ELR (cell line): ENCODE measurements at places on chromosomes 3 and 15.

DNA sequence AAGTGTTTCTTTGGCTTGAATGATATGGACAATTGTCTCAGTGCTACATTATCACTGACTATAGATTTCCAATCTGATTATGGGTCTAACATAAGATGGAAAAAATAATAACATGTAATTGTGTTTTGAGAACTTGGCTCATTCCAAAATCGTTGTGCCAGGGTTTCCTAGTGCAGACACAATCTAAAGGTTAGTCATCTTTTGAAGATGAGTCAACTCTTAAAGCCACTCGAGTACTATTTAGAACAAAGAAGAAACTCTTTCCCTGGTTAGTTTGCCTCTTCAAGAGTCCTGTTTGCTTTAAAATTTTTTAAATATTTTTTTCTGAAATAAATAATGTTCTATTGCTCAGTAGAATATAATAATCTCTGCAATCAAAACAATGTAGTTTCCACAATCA is 301.0 kb downstream of the CADM2 start:
- no peak for DNase-seq

DNA sequence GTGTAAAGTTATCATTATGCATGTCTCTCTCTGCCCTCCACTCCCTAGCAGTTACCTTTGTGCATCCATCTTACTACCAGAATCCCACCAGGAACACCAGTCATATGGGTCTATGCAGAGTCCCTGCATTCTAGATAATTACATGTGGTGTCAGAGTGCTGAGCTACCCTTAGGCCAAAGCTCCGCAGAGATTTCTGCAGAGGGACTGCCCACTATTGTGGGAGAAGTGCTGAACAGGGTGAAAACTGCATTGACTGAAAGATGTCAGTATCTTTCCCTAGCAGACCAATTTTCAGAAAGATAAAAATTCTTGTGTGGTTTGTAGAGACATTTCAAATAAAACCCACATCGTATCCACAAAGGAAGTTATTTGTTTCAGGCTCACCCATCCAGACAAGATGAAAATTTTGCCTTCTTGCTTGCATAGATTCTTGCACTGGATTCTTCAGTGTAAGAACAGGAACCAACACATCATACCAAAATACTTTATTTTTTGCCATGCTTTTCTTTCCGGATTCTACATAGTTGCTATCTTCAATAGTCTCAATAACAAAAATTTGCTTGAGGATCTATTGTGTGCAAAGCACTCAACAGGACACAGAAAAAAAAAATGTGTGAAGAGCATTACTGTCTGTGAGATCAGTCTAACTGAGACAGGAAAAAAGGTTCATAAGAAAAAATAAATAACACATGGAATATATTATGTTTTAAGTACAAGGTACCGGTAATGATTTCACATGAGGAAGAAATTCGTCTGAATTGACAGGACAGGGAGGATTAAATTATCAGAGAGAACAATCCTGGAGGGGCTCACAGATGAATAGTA is 32.0 kb upstream of the CCDC80 start:
- DNase-seq, result no peak

- DNase-seq, result no peak
These were observed 499.6 kb upstream of the CCDC54 start for GRCh38 chr3:106877627-106878026.

DNA sequence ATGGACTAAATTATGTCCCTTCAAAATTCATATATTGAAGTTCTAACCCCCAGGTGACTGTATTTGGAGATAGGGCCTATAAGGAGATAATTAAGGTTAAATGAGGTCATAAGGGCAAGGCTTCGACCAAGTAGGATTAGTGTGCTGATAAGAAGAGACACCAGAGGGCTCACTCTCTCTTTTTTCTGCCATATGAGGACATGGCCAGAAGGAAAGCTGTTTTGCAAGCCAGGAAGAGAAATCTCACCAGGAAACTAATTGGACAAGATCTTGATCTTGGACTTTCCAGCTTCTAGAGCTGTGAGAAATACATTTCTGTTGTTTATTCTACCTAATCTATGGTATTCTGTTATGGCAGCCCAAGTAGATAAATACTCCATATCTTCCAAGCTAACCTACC is 503.6 kb upstream of the NAALADL2 start:
- peak; percentile 60 for DNase-seq

DNA sequence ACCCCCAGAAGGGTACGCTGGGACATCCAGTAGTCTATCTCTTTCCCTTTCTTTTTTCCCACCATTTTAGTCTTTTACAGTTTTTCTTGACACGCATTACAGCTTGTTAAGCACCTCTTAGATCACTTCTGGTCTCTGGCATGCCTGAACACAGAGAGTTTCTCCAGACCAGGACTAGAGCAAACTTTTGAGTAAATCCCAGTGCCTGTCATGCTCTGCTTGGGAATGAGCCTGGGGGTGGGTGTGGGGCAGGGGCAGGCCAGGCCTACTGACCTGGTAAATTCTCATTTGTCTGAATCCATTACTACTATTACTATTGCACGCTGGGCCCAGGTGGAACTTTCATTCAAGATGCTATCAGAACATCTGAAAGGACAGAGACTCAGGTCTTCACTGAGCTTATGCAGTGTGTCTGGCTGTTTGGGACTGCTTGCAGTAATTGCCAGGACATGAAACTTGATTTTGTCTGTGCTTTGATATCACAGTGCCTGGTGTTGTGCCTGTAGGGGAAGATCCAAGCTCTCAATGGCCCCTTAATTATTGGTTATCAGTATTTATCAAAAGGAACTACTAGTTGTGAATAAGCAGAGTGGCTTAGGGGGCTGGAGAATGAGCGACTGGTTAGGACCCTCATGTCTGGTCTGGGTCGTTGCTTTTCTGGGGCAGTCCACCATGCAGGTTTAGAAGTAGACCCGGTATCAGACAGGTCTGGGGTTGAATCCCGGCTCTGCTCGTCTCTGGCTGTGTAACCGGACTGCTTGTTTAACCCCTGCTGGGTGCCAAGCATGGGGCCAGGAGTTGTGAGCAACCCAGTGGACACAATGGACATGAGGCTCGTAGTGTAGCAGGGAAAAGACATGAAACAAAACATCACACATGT is 196.1 kb upstream of the TLE3 start:
- no peak for DNase-seq

DNA sequence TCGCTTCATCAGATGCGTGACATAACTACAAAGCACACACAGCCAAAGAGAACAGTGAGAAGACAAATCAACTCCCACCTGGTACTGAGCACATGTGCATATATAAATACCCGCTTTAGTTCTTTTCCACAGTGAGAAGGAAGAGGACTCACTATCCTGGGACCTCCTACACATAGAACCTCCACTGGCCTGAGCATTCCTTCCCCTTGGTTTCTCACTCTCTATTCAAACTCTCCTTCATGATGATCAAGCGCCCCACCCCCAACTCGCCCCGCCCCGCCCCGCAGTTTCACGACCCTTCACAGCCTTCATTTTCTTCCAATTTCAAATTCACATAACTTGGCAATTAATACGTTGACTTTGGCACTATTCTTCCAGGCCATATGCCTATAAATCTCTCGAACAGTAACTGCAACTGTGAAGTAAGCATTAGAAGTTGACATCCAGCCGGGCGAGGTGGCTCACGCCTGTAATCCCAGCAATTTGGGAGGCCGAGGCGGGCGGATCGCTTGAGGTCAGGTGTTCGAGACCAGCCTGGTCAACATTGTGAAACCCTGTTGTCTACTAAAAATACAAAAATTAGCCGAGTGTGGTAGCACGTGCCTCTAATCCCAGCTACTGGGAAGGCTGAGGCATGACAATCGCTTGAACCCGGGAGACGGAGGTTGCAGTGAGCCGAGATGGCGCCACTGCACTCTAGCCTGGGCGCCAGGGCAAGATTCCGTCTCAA is 1.1 kb downstream of the RPS17 start:
- peak; percentile 36 for DNase-seq

- peak; percentile 3 for DNase-seq
These were observed 10.4 kb downstream of the PEAK1 start for GRCh38 chr15:77409259-77410156.

DNA sequence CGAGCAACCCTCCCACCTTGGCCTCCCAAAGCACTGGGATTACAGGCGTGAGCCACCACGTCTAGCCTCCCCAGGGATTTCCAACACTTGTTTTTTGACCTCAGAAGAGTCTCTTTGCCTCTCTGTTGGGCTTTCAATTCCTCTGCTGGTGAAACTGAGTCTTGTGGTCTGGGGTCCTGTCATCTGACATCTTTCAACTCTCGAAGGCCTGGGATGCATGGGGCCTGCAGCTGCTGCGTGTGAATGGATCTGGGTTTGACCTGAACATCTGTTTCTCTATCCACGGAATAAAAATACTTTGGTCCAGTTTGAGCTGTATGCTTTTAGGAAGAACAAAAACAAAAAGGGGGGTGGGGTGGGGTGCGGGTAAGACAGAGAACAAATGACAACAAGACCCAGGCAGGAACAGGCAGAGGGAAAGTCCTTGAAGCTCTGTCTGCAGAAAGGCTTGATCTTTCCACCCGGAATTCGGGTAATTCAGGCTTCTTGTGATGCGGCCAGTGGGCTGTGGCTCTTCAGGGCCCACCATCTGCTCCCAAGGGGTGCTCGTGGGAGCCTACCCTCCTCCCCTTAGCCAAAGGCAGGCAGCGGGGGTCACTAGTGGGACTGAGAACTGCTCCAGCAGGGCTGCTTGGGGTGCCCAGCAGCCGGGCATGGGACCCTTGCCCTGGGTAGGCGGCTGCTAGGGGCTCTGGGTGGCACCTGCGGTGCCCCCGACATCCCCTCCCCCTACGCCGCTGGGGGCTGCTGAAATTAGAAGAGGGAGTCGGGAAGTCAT is 71.5 kb downstream of the SLC12A8 start:
- no peak for DNase-seq

- no peak for DNase-seq
These were observed 50.1 kb downstream of the CMSS1 start for GRCh38 chr3:99867594-99868310.

DNA sequence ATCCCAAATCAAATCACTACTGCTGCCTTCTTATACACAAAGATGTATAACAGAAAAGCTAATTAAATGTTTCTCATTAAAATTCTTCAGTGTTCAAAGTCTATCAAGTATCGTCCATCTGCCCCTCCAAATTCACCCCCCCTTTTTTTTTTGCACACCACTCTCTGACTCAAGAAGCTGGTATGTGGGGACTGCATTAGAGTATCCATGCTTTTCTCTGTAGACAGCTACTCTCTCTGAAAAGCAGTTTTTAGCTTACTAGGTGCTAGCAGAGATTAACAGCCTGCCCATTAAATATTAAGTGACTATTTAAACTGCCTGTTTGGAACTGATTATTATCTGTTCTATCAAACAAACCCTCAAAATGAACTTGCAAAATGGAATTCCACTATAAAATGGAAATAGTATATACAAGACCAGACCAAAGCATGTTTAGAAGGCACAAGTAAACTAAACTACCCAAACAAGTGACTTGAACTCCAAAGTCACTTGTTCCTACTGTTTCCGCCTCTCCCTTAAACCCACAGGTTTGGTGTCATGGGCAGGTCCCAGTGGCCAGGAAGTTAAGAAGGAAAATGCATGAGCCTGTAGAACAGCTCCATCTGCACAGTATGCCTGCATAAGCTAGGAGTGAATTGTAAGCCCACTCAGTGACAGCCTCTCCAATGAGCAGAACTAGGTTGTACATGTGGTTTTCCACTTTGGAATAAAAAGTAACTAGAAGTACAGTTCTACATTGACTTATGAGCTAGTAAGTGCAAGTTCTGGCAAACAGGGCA is 32.5 kb downstream of the GBE1 start:
- DNase-seq, result peak; percentile 81

DNA sequence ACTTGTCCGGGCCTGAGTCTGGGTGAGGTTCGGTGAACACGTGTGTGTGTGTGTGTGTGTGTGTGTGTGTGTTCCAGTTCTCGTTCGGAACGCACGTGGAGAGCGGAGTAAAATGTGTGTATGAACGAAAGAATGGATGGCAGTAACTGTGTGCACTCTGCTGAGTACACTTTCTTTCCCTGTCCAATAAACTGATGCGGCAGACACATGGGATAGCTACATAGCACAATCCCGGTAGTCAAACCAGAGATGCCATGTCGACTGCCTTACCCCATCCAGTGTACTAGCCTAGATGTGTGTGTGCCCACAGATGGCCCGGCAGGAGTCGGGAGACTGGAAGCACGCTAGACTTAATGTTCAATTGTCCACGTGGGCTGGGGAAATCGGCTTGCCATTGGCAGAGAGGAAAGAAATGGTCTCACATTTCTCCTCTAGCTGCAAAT is 507 bp upstream of the GOLIM4 start:
- DNase-seq, result peak; percentile 90

- DNase-seq, result peak; percentile 89
These were observed 38.3 kb upstream of the ARHGEF3 start for GRCh38 chr3:56839784-56840715.

DNA sequence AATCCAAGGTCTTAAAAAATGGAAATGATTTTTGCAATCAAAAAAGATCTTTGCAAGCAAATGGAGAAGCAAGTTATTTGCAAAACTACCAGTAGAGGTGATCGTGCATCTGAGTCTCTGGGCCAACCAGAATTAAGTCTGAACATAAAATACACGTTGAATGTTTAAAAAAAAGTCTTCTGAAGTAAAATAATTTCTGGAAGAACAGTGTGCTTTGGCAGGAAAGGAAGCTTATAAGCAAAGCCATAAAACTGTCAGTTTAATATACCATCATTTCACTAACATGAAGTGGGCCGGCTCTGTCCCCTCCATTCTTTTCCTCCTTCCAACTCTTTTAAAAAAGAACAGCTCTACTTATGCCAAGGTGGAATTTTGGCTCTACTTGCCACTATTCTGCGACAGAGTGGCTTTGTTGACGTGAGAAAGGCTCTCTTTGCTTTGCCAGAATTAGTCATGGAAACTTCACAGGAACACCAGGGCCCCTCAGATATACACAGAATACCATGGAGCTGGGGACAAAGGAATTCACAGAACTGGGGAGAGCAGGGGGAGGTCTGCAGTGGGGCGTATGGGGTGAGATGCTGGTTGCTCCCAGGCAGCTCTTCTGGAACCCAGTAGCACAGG is 29.8 kb downstream of the FSTL1 start:
- DNase-seq, result peak; percentile 44

- DNase-seq, result peak; percentile 42
These were observed 60.0 kb upstream of the SYN2 start for GRCh38 chr3:11944052-11944673.
